ENCODE measurements at places on chromosomes 3 and 15.

- DNase-seq, result no peak
Observed at GRCh38 chr3:158494673-158495072, 76.3 kb upstream of the MLF1 start.

DNA sequence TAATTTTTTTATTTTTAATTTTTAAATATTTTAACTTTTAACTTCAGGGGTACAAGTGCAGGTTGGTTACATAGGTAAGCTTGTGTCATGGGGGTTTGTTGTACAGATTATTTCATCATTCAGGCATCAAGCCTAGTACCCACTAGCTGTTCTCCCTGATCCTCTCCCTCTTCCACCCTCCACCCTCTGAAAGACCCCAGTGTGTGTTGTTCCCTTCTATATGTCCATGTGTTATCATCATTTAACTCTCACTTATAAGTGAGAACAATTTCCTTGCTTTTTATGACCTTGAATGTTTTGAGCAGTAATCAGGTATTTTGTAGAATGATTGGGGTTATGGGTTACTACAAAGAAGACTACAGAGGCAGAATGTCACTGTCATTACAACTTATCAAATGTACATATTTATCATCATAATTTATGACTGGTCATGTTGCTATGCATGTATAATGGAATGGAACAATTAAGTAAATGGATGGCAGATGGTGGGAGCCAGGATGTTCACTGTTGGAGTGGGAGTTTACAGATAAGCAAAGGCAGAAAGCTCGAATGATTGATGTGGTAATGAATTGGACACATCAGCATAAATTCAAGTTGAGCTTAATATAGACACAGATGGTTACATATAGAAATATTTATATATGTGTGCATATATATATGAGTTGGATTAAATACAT is 563.8 kb upstream of the ROBO1 start:
- DNase-seq, result no peak

GRCh38 chr3:161770484-161771386 is 274.1 kb downstream of the OTOL1 start:
- no peak for DNase-seq

DNA sequence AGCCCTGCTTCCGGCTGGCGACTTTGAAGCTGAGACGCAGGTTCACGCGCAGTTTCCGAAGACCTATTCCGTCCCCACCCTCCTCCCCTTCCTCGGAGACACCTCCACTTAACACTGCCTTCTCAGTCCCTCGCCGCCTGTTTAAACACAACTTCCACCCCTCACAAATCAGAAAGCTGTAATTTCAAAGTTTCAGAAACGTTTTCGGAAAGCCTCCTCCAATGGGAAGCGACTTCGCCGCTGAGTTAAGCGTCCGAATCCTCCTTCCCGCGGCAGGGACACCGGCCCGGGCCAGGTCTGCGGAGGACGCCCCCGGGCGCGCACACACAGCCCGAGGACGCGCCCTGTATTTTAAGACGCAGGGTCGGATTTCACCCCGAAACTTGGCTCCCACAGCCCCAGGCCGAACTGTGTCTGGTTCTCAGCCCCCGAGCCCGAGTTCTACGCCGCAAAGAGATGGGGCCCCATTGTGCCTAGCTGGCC is 559 bp upstream of the LRRN1 start:
- DNase-seq, result peak; percentile 26

- peak; percentile 50 for DNase-seq
Observed at GRCh38 chr15:58066042-58066867, 744 bp upstream of the ALDH1A2 start.

DNA sequence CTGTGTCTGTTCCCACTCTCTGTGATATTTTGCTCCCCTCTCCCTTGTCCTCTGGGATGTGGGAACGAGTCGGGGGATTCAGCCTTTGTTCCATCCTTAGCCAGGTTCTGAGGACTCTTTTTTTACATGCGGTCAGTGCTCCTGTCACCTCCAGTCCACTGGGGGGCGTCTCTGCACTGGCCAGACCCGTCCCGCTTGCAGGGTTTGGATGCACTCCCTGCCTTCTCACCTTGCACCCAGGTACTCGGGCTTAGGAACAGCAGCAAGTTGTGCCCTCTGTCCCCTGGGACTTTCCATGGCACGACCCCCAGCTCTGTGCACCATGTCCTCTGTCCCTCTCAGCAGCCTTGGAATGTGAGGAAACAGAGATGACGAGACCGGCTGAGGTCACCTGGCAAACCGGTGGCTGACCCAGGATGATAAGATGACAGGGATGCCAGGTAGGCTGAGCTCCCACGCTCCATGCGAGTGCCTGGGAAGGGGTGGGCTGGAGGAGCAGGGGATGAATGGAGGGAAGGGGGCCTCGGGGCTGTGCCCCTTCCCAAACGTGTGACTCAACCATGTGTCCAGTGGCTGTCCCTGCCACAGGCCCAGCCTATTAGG is 27.3 kb upstream of the FGD5 start:
- peak; percentile 77 for DNase-seq

DNA sequence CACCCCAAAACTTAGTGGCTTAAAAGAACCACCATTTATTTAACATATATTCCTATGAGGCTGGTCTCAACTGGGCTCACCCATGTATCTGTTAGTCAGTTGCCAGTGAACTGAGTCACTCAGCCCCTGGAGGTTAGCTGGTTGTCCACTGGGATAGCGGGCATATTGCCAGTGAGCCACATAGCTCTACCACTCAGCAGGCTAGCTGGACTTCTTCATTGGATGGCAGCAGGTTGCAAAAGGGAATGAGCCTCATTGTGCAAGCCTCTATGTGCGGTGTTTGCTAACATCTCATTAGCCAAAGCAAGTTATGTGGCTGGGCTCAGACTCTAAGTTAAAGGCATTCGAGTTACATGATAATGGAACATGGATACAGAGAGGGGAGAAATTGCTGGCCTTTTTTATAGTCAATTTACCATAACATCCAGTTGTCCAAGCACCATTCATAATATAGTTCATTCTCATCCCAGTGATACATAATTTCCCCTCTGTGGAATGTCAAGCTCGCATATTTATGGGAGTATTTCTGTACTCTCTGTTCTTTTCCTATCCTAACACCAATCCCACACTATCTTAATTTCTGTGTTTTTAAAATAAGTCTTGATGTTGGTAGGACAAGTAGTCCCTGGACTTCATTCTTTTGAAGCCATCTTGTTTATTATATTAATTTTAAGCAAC is 8.7 kb downstream of the BTD start:
- no peak for DNase-seq

DNA sequence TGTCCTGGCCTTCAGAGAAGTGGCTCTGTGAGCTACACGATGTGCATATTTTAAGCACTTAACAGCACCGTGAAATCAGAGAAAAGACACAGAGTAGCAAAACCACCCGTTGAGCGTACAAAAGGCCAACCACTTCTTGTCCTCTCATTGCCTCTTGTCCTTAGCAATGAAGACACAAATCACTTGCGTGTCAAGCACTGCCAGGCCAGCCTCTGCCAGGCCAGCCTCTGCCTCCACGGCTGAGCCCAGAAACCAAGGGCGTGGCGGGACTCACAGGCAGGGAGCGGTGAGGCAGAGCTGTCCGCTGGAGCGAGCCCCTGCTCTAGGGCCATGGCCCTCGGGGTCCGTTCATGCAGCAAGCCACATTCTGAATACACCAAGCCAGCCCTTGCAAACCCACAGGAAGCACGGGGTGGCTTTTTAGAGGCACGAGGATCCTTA is 4.0 kb downstream of the MUC4 start:
- no peak for DNase-seq

GRCh38 chr3:44993471-44994205 is 17.6 kb downstream of the EXOSC7 start:
- DNase-seq, result no peak

DNA sequence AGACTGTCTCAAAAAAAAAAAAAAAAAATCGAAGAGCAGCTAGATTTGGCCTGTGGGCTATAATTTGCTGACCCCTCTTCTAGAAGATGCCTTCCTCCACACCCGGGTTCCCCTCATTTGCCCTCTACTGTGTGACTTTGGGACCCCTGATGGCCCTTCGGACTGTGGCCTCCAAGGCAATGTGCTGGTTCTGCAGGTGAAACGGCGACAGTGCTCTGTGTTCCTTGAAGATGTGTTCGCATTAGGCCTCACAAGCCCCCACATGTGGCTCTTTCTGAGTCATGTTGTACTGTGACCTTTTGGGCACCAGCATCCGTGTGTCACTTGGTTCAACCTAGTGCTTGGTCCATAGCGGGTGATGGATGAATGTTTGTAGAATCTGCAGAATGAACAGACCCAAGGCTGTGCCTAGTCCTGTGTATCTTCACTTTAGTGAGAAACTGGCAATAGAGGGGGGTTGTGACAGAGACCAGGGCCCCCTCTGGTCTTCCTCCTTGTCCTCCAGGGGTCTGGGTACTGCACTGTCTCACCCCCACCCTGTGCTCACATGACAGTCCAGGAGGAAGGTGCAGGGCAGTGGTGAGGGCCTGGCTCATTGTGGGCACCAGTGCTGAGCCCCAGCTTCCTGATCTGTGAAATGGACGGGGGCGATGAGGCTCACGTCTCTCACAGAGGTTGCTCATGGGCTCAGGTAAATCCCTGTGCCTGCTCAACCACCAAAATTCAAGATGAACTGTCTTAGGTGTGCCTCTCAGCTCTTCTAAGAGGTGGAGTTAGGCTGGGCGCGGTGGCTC is 22.7 kb downstream of the GOLGA6L2 start:
- no peak for DNase-seq

DNA sequence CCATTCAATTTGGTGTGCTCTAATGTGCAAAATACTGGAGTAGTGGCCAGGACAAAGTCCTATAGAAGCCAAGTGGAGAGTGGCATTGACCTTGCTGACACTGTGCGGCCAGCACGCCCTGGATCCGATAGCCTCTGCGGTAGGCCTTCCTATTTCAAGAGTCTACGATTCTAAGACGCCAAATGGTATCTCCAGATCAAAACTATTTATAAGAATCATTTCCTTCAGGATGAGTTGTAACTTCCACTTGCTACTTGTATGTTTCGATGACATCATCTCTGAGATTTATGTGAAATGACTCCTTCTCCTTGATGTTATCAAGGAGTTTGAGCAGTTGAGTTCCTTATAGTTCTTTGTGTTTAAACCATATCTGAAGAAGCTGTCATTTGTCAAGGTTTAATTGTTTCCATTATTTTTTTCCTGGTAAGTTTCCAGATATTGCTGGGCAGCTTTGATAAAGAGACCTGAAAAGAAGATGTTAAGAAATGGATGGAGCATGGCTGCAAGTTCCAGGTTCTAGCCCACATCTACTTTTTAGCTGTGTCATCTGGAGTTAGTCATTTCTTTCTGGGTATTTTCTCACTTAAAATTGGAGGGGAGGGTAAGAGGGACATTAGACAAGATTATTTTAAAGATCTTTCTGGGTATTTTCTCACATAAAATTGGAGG is 71.8 kb downstream of the TMEM44 start:
- DNase-seq, result no peak

- no peak for DNase-seq
Observed at GRCh38 chr15:61188168-61188567, 40.9 kb downstream of the RORA start.
